Endothelial cell of coronary artery (primary cell): ENCODE measurements at places on chromosomes 3 and 15. TPM values are rescaled to one million over a fixed set of nuclear protein-coding genes. Genes with fewer than 3 reads are reported as not detected.

KPNA4 gene
- total RNA-seq = 39.5 and 43.1 TPM in 2 replicates

FAM219B gene
- total RNA-seq = 27.4 and 41.3 TPM in 2 replicates

SOX2 gene
- total RNA-seq = not detected in 2 replicates

IGF2BP2 gene
- 48.4 and 60.6 TPM in 2 replicates for total RNA-seq

OR4F6 gene
- total RNA-seq = not detected in 2 replicates

WDR76 gene
- total RNA-seq = 6.6 and 11.2 TPM in 2 replicates

ARL14 gene
- total RNA-seq = not detected in 2 replicates

ADAMTS9 gene
- 31.2 and 159 TPM in 2 replicates for total RNA-seq

CFAP91 gene
- 0.19 and 0.45 TPM in 2 replicates for total RNA-seq

ITGA11 gene
- total RNA-seq = 0.54 and 25.9 TPM in 2 replicates

WDR93 gene
- under 0.01 TPM in 2 replicates for total RNA-seq

CLDN11 gene
- 1.3 and 277 TPM in 2 replicates for total RNA-seq

SST gene
- total RNA-seq = not detected in 2 replicates

TBC1D5 gene
- 60.1 and 67.8 TPM in 2 replicates for total RNA-seq

C3orf85 gene
- not detected in 2 replicates for total RNA-seq

SAMD7 gene
- total RNA-seq = not detected in 2 replicates

CCNB2 gene
- 15.2 and 33.4 TPM in 2 replicates for total RNA-seq

NKIRAS1 gene
- total RNA-seq = 5.9 and 7.8 TPM in 2 replicates

TMEM89 gene
- not detected in 2 replicates for total RNA-seq

KLHL24 gene
- 69.4 and 73.7 TPM in 2 replicates for total RNA-seq

SEMA3B gene
- 0.27 and 1.3 TPM in 2 replicates for total RNA-seq

CPNE9 gene
- total RNA-seq = not detected in 2 replicates

NECTIN3 gene
- total RNA-seq = 28.2 and 51.7 TPM in 2 replicates

PTX3 gene
- 407 and 824 TPM in 2 replicates for total RNA-seq

ADAMTS17 gene
- total RNA-seq = 0.36 and 0.75 TPM in 2 replicates

CACNA2D3 gene
- not detected in 2 replicates for total RNA-seq

GHSR gene
- not detected in 2 replicates for total RNA-seq

SYNPR gene
- total RNA-seq = not detected in 2 replicates

DAPK2 gene
- total RNA-seq = 2.8 and 3.2 TPM in 2 replicates

LRRC49 gene
- 4.3 and 6.3 TPM in 2 replicates for total RNA-seq

SLC22A13 gene
- total RNA-seq = 0.09 and 0.38 TPM in 2 replicates
